Amniotic epithelial cell (primary cell): ENCODE measurements at places on chromosomes 12 and 14.

- DNase-seq = peak; percentile 3
These were observed 71.9 kb downstream of the CRACR2A start for GRCh38 chr12:3680919-3681594.

DNA sequence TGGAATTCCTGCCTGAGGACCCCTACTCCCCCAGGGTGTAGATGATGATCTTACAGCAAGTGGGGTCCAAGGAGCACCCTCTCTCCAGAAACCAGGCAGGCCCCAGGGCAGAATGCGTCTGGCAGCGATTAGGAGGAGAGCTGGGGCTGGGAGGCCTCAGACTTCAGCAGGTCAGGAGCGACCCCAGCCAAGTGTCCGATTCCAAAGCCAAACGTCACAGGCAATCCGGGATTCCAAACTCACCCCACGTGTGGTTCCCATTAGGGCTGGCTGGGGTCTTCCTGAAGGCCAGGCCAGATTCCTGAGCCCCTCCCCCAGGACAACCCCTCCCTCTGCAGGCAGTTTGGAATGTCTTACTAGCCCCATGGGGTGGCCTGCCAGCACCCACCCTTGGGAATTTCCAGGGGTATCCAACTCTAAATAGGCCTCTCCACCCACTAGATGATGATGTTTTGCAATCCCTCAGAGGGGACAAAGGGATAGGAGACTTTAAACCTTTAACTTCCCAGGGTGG, 17.3 kb upstream of the FIGNL2 start:
- no peak for DNase-seq

DNA sequence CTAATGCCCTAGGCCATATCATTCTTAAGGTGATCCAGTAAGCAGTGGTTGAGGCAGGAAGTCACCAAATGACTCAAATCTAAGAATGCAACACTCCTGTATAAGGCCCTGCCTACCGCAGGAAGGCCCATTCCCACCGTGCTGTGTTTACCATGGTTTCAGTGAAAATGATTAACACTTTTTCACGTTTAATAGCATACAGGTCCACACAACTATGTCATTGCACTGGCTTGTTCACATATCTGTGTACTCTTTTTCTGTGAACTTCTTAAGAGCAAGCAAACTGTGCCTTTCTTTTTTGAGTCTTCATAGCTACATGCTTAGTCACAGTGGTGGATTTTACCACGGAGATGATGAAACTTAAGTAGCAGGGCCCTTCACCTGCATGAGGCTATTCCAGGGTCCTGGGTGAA, 214.9 kb downstream of the CNTN1 start:
- DNase-seq = peak; percentile 23

DNA sequence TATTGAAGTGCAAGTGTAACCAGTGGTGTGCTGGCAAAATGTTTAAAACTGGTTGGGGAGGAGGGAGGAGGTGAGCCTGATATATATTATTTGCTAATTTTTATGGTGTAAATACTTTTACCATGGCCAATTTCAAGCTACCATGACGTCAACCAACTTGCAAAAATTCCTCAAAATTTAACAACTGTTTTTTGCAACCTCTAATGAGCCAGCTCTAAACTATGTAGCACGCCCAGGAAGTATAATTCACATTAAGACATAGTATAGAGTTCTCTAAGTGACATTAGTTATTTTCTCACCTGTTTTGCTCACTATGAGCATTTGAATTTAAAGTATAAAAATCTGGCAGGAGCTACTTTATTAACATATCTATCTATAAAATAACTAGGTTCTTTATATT, 41.4 kb downstream of the ATL1 start:
- DNase-seq = peak; percentile 27

- no peak for DNase-seq
These were observed 8.8 kb downstream of the DDX47 start for GRCh38 chr12:12821975-12822374.

DNA sequence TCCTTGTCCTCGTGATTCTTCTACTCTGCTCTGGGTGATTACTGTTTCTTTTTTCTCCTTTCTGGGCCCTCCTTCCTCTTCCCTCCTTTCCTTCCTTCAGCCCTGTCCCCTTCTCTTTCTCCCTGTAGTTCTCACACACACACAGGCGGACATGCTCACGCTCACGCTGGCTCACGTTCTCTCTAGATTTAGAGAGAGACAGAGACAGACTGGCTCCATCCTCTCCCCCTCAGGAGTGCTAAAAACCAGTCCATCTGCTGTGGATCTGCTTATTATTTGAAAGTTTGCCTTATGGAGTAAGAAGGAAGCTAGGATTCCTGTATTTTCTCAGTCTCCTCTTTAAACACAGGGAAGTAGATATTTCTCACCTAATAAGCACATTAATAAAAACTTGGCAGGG, 48.1 kb downstream of the KCNA1 start:
- DNase-seq = no peak

DNA sequence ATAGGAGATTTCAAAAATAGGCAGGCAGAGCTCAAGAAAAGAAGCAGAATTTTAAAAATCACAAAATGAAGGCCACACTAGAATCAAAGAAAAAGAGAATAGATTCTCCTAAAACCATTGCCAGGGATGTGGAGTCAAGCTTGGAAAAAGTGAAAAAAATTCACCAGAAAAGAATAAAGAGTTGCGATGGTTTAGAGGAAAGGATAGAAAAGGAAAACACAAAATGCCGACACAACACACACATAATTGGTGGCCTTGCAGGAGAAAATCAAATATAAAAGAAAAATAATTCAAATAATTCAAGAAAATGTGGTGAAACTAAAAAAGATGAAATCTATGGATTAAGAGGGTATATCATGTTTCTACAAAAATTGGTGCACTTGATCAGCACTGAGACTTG, 181.6 kb upstream of the C14orf180 start:
- peak; percentile 7 for DNase-seq

- no peak for DNase-seq
These were observed 26.3 kb upstream of the KIF26A start for GRCh38 chr14:104112113-104112505.

GRCh38 chr14:68514608-68515194, 278.2 kb downstream of the ZFP36L1 start:
- DNase-seq = no peak

- peak; percentile 91 for DNase-seq
These were observed 156.5 kb upstream of the AMIGO2 start for GRCh38 chr12:47236109-47236714.

- no peak for DNase-seq
These were observed 20.4 kb upstream of the AMN start for GRCh38 chr14:102902086-102902485.

- DNase-seq = peak; percentile 40
These were observed 236.9 kb downstream of the PAWR start for GRCh38 chr12:79453820-79454219.
